ENCODE measurements at places on chromosomes 6 and 20.

- no peak for DNase-seq
Measured at GRCh38 chr6:69138893-69139494, 503.9 kb downstream of the ADGRB3 start.

- no peak for DNase-seq
Measured at GRCh38 chr20:32829311-32830005, 9.7 kb downstream of the MAPRE1 start.

DNA sequence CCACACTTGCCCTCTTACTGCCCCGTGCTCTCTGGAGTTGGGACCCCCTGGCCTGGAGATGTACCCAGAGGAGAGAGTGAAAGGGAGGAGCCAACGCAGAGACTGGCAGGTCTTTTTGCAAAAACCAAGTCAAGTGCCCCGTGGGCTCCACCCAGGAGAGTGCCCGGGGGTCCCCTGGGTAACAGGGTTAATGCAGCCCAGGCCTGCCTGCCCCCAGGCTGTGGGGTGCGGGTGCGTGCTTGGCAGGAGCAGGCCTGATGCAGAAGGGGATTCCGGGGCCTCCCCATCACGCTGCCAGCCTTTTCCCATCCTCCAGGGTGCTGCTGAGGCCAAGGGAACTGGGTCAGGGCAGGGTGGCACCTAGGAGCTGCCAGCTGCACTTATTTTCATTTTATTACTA, 184.4 kb downstream of the ERMARD start:
- DNase-seq, result no peak

DNA sequence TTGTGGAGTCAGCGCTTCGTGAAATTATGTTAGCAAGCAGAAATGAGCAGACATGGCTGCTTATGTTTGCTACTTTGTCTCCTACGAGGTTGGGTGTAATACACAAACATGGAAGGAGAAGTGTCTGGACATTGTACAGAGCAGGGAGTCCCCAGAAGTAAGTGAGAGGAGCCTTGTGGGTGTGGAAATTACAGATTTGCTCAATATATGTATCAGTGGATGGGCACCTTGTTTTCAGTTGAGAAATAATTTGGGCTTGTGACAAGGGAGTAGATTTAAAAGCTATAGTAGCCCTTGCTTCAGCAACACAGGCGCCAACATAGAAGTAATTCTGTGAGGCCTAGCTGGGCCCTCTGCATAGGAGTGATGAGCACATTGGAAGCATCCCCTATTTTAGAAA, 49.2 kb downstream of the HECA start:
- no peak for DNase-seq

DNA sequence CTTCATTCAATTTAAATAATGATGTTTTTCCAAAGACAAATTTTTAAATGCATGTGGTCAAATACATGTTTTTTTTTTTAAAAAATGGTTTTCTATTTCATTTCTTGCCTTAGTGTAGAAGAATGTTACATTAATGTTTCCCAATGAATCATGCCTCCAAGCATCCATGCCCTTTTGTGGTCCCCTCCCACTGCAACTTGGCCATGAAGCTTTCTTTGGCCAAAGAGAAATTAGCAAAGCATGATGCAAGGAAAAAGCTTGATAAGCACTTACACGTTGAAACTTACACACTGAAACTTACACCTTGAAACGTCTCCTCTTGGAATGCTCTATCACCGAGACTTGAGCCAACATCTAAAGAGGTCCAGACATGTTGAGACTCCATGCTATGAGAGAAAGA, 93.0 kb upstream of the ELOVL5 start:
- no peak for DNase-seq

DNA sequence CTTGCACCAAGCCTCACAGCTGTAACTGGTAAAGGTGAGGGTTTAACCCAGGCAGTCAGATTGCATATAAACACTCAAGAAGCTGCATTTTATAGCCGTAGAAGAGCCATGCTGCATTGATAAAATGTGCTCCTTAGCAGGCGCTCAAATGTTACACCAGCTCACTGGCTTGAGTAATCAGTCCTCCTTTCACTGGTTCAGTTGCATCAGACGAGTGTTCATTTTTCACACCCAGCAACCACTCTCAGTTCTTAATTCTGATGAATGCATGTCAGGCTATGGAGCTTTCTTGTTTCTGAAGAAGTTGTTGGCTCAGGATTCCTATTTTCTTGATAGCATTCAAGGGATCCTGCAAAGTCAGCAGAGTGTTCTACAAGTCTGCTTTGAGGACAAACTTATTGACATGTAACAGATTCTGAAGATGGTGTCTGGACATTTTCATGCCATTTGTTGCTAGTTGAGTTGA, 198.3 kb downstream of the PLCB1 start:
- no peak for DNase-seq

GRCh38 chr20:59483481-59483880, 120.9 kb upstream of the PHACTR3 start:
- DNase-seq, result no peak

- no peak for DNase-seq
Measured at GRCh38 chr6:41332241-41332640, 3.2 kb upstream of the NCR2 start.

DNA sequence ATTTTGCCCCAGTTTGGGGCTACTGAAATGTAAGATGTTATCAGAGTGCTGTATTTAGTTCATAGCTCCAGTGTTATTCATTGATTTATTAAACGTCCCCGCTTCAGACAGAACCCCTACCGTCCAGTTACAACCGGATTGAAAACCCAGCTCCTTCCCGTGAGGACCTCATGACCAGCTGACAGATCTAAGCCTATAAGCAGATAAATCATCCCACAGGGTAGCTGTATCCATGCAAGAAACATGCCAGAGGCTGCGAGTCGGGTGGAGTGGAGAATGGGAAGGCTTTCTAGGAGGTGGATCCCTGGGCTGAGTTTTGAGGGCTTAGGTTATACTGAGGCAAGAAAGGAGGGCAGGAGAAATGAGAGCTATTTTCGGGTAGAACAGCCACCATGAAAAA, 260.0 kb downstream of the ARID1B start:
- no peak for DNase-seq

GRCh38 chr6:112031960-112032359, 21.9 kb upstream of the CCN6 start:
- no peak for DNase-seq

DNA sequence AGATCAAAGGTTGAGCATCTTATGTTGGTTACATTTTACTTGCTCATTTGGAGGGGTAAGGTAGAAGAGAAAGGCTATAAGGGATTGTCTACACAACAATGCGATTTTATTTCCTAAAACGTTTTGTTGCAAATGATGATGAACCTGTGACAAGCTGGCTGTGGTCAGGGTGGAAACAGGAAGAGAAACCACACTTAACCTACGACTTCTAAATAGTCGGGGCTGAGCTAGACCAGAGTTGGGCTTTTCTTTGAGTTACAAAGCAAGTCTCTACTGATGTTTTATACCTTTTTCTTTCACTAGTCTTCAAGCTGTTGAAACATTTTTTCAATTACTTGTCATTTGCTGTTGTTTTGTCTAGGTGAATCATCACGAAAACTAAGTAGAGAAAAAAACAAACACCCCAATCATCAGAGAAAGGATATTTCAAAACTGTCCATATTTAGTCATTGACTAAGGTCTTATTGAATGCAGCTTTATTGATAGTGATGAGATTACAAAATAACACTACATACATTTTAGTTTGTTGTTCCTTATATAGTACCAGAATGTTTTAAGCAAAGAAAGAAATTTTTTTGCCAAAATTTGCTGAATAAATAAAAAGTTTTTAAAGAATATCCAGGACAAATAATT, 18.0 kb downstream of the KLHL31 start:
- no peak for DNase-seq

- DNase-seq, result peak; percentile 90
Measured at GRCh38 chr6:122790423-122791309, 1.6 kb downstream of the SMPDL3A start.
